Bronchus fibroblast of lung (primary cell): ENCODE measurements at places on chromosomes 5 and 9. TPM values are rescaled to one million over a fixed set of nuclear protein-coding genes. Genes with fewer than 3 reads are reported as not detected.

Gene OLFM1
- 0.17 TPM in 1 of 2 replicates, not detected in the other for total RNA-seq

Gene SHISAL2B
- total RNA-seq, result not detected in 2 replicates

Gene ATOX1
- 157 and 179 TPM in 2 replicates for total RNA-seq

Gene ADAMTS2
- 28.1 and 37.0 TPM in 2 replicates for total RNA-seq

Gene CDH9
- not detected in 2 replicates for total RNA-seq

Gene STPG3
- not detected in 2 replicates for total RNA-seq

Gene PLCXD3
- total RNA-seq, result under 0.01 TPM in 2 replicates

Gene PCDHB16
- under 0.01 TPM in 1 of 2 replicates, not detected in the other for total RNA-seq

Gene ALDH1A1
- 0.17 TPM in 1 of 2 replicates, not detected in the other for total RNA-seq

Gene POU5F2
- under 0.01 TPM in 2 replicates for total RNA-seq

Gene GFM2
- 25.9 and 29.9 TPM in 2 replicates for total RNA-seq

Gene SERF1A
- 1.5 and 5.2 TPM in 2 replicates for total RNA-seq

Gene MAMDC2
- 2.2 and 2.5 TPM in 2 replicates for total RNA-seq

Gene SLC46A2
- total RNA-seq, result not detected in 2 replicates

Gene MELK
- 45.6 and 54.8 TPM in 2 replicates for total RNA-seq

Gene RASGRF2
- total RNA-seq, result 4.9 and 5.7 TPM in 2 replicates

Gene PCDHGA12
- total RNA-seq, result 7.7 and 8.4 TPM in 2 replicates

Gene SLC6A3
- total RNA-seq, result not detected in 2 replicates

Gene TOR1B
- 25.1 and 31.3 TPM in 2 replicates for total RNA-seq

Gene HACD4
- total RNA-seq, result 4.4 and 4.5 TPM in 2 replicates

Gene C5orf52
- not detected in 2 replicates for total RNA-seq

Gene PCDHB2
- 0.34 and 0.45 TPM in 2 replicates for total RNA-seq

Gene VPS13A
- total RNA-seq, result 4.6 and 6.1 TPM in 2 replicates

Gene TAF11L5
- not detected in 2 replicates for total RNA-seq

Gene GABRP
- total RNA-seq, result not detected in 2 replicates

Gene MAN1B1
- 56.0 and 72.4 TPM in 2 replicates for total RNA-seq
